ENCODE measurements at places on chromosomes 2 and 18.

DNA sequence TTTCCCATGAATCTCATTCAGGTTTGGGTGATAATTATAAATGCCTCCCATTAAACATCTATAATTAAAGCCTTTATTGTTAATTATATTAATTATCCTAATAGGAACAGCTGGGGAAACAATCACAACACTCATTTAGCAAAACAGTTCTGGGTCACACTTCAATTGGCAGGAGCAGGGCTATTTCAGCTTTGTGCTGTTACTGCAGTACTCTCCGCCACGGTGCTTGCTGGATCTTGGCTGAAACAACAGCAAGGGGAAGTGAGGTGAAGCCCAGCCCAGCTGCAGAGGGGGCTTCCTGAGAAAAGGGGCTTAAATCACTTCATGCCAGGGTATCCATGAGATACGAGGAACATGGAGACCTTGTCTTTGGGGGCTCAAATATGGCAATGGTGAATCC is 79.5 kb upstream of the SOX11 start:
- DNase-seq, result no peak

DNA sequence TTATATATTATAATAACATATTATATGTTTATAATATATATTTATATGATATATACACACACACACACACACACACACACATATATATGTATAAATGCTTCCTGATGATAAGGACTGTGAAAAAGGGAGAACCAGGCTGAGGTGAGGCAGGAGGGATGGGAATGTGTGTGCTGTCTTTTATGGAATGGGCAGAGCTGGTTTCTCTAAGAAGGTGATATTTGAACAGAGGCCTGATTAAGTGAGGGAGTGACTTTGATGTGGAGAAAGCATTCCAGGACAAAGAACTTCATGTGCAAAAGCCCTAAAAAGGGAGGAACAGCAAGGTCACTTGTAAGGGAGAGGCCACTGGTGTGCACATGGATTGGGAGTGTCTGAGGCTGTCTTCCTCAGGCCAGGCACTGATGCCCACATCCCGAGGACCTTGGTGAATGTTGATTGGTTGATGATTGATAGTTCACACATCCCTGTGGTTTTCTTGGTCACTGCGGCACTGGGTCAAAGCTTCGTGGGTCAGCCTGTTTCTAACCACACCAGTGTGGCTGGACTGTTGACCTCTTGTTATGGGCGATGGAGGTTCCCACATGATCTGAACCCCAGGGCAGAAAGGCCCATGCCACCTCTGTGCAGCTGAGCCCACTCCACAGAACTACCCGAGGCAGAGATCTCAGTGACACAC is 196.9 kb downstream of the MYCN start:
- no peak for DNase-seq

DNA sequence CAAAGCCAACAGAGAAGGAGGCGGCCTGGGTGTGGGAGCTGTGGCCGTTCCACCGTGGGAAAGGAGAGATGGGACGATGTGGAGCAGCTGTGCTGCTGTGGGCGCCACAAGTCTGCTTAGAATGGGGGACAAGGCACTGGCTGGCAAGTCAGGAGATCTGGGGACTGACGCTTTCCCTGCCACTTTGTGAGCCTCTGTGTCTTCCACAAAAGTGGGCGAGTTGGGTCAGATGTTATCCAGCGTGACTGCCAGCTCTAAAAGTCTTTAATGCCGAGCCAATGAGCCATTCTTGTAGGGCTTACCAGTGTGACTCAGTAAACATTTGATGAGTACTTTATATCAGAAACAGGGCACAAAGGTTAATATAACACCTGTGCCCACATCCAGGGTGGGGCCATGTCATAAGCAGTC is 113.6 kb upstream of the MGAT5 start:
- no peak for DNase-seq

GRCh38 chr2:31274401-31275075 is 40.6 kb downstream of the EHD3 start:
- DNase-seq, result no peak

DNA sequence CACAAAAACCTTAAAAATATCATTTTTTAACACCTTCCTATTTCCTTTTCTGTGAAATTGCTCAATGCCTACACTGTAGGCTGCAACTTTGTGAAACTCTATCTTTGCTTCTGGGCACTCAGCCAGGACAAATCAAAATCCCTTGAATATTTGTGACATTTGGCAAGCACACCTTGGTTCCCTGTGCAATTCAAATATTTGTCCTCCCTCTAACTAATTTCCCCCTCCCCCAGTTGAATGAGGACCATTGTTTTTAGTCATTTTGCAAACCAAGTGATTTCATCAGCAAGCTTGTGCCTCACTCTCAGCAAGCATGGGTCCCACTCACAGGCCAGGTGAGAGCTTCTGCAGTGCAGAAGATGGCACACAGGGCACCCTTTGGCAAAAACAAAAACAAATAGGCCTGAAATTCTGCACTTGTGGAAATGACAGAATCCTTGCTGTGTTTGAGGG is 541.5 kb downstream of the CNTNAP5 start:
- no peak for DNase-seq

- DNase-seq, result no peak
Observed at GRCh38 chr2:70523996-70524965, 29.3 kb downstream of the TGFA start.

DNA sequence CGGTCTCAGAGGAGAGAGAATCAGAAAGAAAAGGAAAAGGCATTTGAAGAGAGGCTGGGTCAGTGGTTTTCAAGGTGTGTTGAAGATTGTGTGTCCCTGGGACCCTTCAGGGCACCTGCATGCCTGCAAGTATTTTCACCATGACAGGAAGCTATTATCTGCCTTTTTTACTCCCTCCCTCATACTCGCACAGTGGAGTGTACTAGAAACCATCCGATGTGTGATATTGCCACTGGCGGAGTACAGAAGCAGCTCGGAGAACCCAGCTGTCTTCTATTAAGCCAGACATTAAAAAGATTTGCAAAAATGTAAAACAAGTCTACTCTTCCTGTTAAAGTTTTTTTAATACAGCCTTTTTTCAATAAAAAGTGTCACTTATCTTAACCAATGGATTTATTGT is 33.7 kb upstream of the RFX8 start:
- DNase-seq, result no peak

GRCh38 chr2:58130238-58130637 is 83.6 kb downstream of the VRK2 start:
- DNase-seq, result no peak

GRCh38 chr2:177625744-177626650 is 233.4 kb downstream of the AGPS start:
- no peak for DNase-seq

DNA sequence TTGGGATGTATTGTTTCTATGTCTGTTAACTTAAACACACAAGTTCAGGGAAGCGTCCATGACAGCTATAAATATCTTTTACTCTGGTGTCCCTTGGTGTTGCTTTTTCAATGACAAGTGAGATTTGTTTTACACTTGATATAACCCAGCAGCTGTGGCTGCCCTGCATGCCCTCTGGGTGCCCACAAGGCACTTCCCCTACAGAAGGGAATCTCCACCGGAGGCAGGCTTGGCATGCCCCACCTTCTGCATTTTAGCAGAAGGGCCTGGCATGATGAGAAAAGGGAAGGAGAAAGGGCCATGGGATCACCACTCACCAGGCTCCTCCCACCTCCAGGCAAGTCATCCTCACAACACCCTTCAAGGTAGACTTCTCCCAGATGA is 68.7 kb downstream of the TMEM247 start:
- no peak for DNase-seq

DNA sequence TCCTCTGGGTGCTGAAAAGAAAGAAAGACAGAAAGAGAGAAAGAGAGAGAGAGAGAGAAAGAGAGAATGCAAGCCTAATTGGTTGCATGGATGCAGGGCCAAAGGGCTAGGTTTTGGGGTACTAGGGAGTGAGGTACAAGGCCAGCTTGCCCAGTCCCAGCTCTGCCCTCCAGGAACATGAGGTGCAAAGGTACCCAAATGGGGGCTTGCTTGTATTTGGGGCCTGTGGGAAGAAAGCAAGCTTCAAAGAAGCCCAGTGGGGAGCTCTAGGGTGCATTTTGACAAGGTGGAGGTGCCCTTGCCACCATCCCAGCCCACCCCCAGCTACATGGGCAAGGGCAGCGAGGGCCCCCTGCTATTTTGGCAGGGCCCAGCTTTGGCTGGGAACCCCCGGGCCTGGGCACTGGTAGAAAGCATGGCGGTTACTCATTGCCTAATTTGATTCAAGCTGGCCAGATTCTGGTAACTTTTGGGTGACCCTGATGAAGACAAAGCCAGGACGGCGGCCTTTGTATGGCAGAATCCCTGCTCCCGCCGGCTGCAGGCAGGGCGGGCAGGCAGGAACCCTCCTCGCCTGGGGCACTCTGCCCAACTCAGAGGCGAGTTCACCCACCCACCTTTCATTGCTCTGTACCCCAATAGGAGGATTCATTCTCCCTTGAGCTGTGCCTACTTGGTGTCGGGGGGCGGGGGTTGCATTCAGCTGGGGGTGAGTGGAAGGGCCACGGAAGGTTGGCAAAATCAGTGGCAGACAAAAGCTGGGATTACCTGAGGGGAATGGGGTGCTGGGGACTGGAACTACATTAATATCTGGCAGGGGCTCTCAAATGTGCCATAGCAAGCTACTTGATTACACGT is 537 bp upstream of the HOXD4 start:
- no peak for DNase-seq

DNA sequence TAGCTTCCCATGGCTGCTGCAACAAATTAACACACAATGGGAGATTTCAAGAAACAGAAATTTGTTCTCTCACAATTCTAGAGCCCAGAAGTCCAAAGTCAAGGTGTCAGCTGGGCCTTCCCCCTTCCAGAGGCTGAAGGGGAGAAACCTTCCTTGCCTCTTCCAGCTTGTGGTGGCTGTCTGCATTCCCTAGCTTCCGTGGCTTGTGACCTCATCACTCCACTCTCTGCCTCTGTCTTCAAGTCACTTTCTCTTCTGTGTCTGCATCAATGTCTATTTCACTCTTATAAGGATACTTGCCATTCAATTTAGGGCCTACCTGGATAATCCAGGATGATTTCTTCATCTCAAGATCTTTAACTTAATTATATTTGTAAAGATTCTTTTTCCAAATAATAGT is 16.8 kb upstream of the SRBD1 start:
- DNase-seq, result no peak

- DNase-seq, result no peak
Observed at GRCh38 chr2:23533338-23533695, 148.3 kb downstream of the KLHL29 start.

DNA sequence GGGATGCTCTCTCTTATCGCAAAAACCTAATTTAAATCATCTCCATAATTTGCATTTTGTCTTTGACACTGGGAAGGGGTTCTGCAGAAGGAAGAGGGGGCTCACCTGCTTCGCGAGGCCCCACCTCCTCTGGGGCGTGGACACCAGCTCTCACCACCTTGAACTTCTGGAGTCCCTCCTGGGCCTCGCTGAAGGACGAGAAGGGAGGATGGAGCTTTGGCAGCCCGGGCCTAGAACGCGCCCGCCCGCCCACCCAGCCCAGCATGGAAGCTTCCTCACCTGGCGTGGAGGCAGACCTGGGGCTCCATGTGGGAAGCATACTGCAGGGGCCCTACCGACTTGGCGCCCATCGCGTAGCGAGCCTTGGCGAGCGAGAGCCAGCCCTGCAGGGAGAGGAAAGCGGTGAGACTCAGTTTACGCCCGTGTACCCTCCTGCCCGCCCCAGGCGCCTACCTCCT is 1.1 kb upstream of the IMP4 start:
- no peak for DNase-seq

- DNase-seq, result no peak
Observed at GRCh38 chr2:8767324-8767723, 70.1 kb downstream of the KIDINS220 start.

- no peak for DNase-seq
Observed at GRCh38 chr18:69209761-69210160, 190.9 kb upstream of the DOK6 start.

DNA sequence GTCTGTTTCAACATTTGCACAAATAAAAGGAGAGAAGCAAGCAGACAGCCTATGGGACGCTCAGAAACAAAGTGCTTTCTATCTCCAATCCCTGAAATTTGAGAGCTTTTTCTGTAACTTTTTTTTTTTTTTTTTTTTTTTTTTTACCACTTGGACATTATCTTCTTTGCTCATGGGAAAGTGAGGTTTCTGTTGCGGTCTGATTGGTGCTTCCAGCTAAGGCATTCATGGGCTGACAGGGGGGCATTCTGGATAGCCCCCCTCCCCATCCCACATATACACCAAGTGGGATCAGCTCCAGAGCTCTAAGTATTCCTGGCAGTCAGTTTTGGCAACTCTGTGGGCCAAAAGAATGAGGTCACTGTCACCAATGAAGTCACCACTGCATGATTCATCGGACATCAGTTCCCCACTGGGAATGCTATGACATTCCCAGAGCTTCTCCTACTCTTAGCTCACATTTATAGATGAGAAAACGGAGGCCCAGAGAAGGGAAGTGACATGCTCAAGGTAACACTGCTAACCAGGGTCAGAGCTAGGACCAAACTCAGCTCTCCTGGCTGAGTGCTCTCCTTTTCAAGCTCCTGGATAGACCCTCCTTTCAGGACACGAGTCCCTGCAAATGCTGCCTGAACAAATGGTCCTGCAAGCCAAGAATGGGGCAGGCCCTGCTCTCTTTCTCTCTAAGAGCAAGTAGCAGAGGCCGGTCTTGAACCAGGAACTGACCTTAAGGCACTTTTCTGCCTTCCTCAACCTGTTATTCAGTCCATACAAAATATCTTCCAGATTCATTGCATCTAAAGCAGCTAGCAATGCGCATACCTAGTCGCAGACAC is 61.3 kb downstream of the TMEM247 start:
- no peak for DNase-seq

GRCh38 chr2:227098162-227098515 is 65.9 kb downstream of the COL4A4 start:
- no peak for DNase-seq

- no peak for DNase-seq
Observed at GRCh38 chr18:36075862-36076587, 8.7 kb upstream of the RPRD1A start.

- DNase-seq, result no peak
Observed at GRCh38 chr2:204695506-204695905, 150.2 kb downstream of the PARD3B start.

DNA sequence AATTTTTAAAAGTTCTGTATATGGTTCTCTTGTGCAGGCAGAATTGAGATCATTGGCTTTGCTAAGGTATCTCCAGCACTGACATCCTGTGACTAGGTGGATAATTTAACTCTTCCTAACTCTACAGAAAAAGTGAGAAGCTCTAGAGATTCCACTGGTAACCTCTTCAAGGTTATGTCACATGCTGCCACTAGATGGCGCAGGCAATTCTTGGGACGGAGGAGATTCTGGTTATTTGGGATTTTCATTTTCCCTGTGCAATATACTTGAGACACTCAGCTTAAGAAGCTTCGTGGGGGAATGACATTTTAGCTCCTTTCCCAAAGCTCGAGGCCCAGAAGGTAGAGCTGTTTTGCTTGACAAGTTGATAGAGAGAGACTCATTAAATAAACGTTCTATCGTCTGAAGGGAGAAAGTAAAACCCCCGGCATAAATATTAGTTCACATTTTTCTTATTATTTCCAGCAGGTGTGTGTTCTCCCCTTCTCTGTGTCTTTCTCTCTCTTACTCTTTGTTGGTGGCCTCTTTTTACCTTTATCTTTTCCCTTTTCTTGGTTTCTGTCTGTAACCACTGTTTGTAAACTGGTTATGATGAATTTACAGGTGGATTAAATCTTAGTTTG is 26.6 kb upstream of the LANCL1 start:
- no peak for DNase-seq

GRCh38 chr2:10658041-10658913 is 31.5 kb downstream of the NOL10 start:
- DNase-seq, result no peak

- no peak for DNase-seq
Observed at GRCh38 chr2:99545066-99545465, 55.2 kb upstream of the REV1 start.

All from esophagus squamous epithelium (tissue), 5 donors.